Stimulated activated CD4-positive, alpha-beta T cell treated with anti-CD3 and anti-CD28 coated beads, Interleukin-1b, Interleukin-23, amount 100 ng/mL, for 1 hour (primary cell): ENCODE measurements at places on chromosomes 4 and X.

DNA sequence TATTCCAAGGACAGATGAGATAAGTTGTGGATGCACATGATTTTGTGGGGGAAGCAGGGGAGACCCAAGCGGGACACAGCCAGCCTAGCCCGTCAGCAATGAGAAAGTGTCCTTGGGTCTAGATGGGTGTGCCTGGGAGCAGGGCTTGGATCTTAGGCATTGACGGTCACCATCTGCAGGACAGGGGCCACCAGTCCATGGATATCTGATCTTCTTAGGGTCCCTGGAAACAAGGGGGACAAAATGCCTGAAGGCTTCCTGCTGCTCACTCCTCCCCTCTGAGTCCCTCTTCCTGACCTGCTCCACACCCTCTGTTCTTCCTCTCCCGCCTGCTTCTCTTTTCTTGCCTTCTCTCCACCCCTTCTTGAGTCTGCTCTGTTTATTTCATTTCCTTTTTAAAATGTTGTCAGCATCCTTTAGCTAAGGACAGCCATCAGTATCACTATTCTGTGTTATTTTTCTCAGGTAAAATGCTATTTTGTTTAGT, 298.4 kb downstream of the RAPGEF2 start:
- no peak for DNase-seq

DNA sequence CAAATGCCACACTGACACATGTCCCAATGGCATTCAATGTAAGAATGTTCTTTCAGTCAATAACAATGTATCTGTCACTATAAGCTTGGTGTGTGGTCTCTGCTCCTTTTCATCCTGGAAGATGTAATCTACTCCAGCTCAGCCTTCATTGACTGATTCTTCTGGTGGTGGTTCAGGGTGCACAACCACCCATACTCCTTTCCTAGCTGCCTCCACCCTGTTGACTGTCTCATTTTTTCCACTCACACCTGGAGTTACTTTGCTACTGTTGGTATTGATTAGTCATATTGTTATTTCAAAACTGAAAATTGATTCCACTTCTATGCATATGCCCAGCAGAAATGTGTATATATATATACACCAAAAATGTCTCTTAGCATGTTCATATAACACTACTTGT, 140.5 kb downstream of the ASB9 start:
- no peak for DNase-seq

GRCh38 chr4:59223292-59223941, 1976.7 kb upstream of the ADGRL3 start:
- DNase-seq = no peak

GRCh38 chr4:36891971-36892370, 352.6 kb upstream of the NWD2 start:
- DNase-seq = no peak

DNA sequence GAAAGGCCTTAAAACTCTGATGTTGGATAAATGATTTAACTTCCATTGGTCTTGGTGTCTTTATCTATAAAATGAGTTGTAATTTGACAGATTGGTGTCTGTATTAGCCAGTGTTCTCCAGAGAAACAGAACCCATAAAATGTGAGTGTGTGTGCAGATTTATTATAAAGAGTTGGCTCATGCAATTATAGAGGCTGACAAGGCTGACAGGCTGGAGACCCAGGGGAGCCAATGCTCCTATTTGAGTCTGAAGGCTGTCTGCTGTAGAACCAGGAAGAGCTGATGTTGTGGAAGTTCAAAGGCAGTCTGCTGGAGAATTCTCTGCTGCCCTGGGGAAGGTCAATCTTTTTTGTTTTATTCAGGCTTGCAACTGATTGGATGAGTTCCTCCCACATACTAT, 131.7 kb downstream of the SLC4A4 start:
- DNase-seq = no peak

DNA sequence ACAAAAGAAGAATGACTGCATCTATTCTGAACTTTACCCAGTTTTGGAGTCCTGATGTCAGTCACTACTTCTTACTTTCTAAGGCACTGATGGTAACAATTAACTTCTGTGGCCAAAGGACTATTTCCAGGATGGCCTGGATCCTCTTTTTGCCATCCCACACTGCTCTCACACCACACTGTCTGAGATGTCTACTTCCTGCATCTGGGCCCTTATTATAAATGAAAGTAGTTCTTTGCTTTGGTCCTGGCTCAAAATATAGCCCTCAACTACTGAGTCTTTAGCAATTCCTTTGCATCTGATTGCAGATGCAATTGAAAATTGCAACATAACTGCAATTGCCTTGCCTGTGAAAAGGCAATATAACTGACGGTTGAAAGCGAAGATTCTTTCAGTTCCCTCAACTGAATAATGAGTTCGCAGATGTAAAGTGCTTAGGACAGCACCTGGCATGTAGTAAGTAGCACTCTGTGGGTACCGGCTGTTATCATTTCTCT, 44.2 kb downstream of the COQ2 start:
- no peak for DNase-seq

DNA sequence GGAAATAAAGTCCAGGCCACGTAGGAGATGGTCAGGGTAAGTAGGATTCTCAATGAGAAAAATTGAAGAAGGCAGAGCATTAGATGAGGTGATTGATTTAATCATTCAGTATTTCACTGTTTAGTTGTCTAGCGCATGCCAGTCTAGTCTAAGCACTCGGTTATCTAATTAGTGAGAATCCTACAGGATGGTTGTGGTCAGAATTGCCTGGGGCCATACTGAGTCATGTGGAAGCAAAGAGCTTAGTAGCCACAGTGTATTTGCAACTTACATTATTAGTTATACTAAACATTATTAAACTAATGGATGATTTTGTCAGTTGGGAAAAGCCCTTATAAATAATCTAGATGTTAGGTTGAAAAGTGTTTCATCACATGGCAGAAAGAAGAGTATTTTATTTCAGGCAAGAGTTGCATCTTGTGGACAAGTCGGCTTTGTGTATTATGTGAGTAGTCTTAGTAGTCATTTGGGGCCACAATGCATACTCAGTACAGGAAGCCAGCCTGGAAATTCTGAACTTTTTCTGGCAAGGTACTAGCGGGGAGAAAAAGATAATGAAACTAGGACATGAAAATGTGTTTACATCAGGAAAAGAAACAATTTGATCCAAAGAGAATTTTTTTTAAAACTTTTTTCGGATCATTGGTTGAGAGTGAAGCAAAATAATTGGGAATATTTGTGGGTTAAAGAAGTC, 31.9 kb downstream of the CPEB2 start:
- no peak for DNase-seq

GRCh38 chr4:55008166-55009056, 117.0 kb downstream of the KDR start:
- DNase-seq = no peak

DNA sequence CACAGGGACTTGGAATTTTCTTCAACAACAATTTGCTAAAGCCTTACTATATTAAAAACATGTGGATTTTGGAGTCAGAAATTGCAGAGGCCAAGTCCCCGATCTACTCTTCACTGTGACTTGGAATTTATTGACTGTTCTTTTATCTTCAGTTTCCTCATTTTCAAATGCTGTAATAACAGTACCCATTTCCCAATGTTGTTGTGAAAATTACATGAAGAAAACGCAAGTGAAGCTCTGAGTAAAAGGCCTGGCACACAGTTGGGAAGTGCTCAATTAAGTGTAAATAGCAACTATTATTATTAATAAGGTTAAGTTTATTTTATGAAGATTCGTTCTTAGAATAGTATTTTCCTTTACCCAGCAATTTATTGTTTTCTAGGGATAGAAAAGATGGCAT, 15.7 kb downstream of the STBD1 start:
- no peak for DNase-seq

DNA sequence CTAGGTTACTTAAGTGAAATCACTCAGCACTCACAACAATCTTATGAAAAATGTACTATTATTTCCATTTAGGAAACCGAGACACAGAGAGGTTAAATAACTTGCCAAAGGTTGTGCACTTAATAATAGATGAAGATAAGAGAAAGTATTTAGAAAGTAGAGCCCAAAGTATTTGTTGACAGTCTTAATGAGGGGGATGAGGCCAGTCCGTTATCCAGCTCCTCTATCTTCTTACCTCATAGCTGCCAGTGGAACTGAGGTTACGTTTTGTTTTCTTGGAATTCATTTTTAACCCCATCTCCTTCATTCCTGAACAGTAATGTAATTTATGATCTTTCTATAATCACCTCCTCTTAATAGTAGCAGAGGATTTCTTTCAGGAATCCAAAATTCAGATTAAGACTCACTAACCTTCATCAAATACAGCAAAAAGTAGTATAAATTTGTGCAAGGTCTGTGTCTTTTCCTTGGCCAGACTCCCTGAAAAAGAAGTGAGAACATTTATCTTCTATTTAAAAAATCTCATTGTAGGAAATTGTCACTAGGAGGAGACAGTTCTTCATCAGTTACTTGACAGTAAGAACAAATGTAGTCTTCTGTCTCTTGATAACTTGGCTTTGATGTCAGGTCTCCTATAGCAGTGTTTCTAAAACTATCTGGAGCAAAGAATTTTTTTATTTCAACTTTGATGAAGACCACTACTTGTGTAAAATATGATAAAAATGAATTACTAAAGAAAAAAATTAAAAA, 35.5 kb downstream of the F8 start:
- DNase-seq = no peak

DNA sequence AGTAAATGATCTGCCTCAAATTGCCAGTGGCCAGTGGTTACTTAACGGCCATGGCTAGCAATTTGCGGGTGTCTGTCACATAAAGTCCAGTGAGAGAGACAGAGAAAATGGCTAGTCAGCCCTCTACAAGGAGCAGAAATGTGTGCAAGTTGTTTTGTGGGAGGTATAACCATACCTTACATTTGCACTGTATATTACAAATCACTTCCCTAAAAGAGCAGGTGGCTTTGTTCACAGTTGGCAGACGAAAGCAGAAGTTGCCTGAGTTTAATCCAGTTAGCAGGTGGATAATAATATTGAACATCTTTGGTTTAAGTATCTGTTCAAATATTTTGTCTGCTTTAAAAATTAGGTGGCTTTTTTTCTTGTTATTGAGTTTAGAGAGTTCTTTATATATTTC, 15.6 kb downstream of the SRPX start:
- DNase-seq = no peak

GRCh38 chrX:109472939-109473735, 8.7 kb downstream of the GUCY2F start:
- DNase-seq = no peak

GRCh38 chr4:76449362-76449767, 14.3 kb downstream of the SHROOM3 start:
- DNase-seq = no peak

DNA sequence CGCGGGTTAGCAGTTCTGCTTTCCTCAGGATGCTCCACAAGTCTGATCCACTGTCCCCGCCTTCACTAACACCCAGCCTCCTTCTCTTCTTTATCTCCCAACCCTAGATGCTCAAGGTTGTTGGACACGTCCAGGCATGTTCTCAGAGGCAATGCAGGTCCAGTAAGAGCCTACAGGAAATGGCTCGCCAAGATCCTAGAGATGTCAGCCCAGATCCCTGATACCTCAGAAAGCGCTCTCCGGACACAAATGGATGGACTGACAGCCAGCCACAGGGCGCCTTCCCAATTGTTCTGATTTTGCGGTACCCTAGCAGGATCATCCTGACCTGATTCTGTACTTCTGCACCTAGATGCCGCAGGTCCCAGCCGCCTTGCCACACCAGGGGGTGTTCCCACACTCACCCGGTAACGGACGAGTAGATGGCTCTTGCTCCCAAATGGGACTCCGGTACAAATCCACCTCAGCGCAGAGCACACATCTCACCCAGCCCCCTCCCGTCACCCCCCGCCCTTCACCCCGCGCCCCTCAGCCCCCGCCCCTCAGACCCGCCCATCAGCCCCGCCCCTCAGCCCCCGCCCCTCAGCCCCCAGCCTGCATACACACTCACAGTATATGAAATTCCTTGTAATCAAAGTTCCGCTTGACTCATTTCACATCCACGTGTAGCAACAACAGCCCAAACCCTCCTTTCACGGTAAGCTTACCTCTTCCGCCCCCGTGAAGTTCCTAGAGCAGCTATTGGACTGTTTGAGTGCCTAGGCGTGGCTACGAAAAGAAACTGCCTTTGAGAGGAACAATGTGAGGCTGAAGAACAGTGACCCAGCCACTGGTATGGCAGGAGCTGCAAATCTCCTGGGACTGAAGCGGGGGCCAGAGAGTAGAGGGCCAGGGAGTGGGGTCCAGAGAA, at the start of gene EDA2R:
TSS of gene EDA2R (minus strand) at position 488 of the 910 bp plus-strand sequence. CDS start 23,058 bp downstream, outside the sequence.
- peak; percentile 1 for DNase-seq

DNA sequence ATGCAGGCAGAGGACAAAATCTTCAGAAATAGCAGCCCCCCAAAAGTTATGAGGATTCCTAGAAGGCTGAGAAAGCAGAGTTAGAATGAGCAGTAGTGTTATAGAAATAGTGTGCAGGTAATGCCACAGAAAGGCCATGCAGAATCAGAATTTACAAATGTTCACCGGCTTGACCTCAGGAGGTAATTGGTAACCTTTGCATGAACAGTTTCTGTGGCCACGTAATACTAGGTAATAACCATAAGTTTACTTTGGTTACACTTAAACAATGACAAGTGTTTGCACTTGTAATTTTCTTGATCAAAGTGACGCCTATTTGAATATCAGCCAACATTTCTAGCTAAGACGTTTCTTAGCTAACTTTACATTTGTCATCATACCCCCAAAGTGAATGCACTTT, 393.6 kb downstream of the GPAT3 start:
- DNase-seq = no peak

DNA sequence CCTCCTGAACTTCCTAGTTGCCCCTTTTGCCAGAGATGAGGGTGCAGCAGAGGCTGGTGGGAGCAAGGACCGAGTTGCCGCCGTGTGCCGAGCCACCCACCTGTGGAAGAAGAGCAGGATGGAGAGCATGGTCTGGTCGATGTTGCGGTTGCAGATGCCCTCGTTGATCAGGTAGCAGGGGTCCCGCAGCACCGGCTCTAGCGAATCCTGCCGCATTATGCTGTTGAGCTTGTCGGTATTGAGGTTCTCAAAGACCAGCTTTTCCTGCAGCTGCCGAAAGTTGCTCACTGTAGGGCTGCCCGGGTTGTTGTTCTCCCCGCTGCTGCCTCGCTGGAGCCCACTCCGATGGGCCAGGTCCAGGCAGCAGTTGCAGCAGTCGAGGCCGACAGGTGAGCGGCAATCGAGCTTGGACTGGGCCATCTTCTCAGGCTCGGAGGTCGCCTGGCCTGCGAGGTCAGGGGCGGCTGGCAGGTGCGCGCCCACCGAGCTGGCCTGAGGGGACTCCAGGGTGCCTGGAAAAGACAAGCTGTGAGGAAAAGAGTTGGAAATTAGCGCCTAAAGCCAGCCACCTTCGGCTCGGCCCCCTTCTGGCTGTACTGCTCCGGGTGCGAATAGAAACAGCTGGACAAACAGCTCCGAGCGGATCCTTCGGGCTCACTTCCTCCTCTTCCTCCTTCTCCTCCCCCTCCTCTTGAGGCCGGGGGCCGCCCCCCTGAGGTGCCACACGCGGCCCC, 420 bp downstream of the TSC22D3 start:
- no peak for DNase-seq

DNA sequence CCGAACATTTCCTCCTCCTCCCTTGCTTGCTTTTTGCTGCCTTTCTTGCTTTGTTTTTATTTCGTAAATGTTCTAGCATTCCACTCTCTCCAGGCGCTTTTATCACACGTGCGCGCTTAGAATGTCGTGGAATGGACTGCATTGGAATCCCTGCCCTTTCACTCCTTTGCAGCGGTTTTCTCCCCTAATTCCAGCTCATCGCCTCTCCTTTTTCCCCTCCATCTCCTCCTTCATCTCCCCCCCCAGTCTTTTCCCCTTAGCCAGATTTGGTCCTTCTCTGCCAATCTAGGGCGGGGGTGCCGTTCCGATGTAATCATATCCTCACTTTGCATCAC, 579 bp downstream of the OGT start:
- no peak for DNase-seq

GRCh38 chr4:1035510-1035909, 24.1 kb downstream of the FGFRL1 start:
- DNase-seq = no peak

GRCh38 chr4:52904421-52904820, 42.3 kb downstream of the RASL11B start:
- DNase-seq = no peak
